ENCODE measurements at places on chromosomes 16 and 17.

DNA sequence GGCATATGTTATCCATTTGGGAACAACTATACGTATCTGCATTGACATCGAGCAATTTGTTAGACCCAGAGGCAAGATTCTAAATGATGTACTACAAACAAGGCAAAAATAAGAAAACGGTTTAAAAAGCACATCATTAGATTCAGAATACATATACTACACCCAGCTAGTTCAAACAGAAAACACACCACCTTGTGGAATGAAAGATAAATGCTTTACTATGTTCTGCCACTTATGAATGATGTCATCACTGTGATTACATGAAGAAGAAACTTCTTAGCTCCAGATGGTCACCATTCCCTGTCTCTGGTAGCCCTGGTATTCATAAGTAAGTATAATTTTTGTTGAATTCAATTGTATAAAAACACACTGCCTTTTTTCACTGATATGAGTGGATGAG lies 7.8 kb downstream of the NACA2 start:
- DNase-seq, result no peak

- no peak for DNase-seq
These were observed 47.9 kb downstream of the TOM1L2 start for GRCh38 chr17:17924131-17924856.

DNA sequence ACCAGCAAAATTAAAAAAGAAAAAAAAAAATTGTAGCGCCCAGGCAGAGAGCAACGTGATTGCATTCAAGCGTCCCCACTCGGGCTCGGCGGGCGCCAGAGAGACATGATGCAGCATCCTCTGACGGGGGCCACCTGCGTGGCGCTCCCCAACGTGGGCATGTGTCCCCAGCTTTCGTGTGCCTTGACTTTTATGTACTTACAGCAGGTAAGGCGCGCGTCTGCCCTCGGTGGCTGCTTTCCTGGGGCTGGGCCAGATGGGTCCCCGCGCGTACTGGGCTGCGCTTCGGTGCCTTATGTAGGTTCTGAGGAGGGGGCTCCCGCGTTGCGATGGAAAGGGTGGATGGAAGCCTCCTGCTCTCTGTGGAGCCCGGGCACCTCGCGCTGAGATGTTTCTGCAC lies 28.4 kb upstream of the RBFOX1 start:
- no peak for DNase-seq

DNA sequence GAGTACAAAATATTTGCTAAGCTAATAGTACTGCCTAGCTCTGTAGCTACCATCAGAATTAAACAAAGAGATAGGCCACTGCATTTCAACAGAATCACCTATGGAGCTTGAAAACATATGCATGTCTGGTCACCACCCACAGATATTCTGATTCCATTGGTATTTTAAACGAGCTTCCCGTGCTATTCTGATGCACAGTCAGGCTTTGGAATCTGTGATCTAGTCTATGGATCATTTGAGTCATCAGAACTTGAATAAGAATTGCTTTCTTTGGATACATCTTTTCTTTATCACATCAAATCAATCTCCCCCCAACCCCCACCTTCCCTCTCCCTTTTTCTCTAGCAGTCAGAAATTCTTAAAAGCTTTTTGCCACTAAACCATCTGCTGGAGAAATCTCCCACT lies 124.7 kb downstream of the NPIPB5 start:
- peak; percentile 67 for DNase-seq

GRCh38 chr17:79207960-79208359 lies 133.3 kb downstream of the ENGASE start:
- DNase-seq, result no peak

DNA sequence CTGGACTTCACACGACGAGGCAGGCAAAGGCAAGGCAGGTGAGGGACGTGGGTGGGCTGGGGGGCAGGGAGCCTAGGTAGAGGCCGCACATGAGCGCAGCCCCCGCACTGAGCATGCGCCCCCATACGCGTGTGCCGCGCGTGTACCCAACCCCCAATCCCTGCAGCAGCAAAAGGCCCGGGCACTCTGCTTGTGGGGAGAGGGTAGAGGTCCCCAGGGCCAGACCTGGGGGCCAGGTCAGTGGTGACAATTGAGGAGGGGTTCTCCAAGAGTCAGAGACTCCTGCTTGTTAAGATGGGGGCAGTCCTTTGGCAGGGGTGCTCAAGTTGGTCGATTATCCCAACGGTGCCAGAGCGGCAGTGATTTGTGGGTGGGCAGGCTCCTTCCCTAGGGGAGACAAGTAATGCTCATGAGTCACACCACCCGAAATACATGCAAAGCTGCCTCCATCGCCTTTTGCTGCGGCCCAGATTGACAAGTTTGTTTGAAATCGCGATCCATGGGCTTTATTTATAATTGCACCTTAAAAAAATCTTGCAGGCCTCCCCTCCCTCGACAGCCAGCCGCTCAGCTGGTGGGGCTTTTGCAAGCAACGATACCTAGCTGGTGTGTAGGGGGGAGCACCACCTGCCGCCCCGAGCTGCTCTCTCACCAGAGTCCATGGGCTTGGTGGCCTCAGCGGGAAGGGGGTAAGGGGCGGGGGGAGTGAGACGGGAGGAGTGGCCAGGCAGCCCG lies 1.1 kb upstream of the GIT1 start:
- DNase-seq, result peak; percentile 43

GRCh38 chr16:49452108-49452507 lies 78.5 kb downstream of the C16orf78 start:
- DNase-seq, result no peak

DNA sequence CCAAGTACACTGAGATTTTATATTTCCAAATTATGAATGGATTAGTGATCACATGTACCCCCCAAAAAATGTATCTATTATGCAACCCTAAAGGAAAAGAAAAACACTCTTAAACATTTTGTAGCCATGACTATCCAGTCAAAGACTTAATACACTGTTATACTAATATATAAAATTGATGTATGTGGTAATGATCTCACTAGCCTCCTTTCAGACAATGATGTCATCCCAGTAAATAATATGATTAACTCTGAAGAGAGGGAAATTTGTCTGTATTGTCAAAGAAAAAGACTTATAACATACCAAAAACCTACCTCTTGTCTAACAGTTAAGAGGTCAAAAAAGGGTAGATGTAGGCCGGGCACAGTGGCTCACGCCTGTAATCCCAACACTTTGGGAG lies 80.7 kb downstream of the USP32 start:
- no peak for DNase-seq

Measured in hippocampal formation (tissue), 2 donors.